ENCODE measurements at places on chromosomes 11 and 22. TPM values are rescaled to one million over a fixed set of nuclear protein-coding genes. Genes with fewer than 3 reads are reported as not detected.

- no peak for DNase-seq
Measured at GRCh38 chr11:86416494-86416893, 41.8 kb downstream of the CCDC81 start.

Gene CEP126
- total RNA-seq, result 0.48 TPM

GRCh38 chr11:78653294-78653909 lies 78.7 kb upstream of the NARS2 start:
- no peak for DNase-seq

DNA sequence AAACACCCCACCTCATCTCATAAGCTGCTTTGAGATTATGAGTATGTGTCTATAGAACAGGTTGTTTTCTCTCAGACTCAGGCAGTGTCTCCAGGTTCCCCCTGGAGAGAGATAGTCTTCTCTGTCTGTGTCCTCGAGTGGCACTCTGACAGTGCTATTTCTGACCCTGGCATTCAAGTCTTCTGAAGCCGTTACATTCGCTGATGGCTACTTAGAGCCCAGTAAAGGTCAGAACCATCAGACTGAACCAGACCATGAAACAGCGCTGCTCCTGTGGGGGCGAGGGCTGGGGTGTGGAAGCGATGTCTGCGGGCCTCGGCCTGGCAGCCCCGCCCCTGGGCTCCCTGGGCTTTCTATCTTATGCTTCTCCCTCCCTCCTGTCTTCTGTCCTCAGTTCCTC lies 23.5 kb downstream of the SHISA8 start:
- DNase-seq, result peak; percentile 34

DNA sequence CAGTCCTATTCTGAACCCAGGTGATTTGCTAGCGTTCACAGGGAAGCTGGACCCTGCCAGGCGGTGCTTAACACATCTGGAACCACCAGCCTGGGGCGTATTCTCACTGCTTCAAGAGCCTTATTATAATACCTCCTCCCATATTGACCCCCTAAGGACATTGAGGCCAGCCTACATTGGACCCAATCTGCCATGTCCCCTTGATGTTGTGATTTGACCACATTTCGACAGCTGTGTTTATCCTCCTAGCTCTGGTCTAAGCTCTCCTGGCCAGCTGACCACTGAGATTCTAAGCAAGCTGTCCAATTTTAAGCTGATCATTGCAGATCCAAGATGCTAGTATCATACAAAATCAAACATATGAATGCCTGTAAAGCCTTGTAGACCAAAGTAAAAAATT lies 148.1 kb upstream of the BLID start:
- DNase-seq, result no peak

- DNase-seq, result no peak
Measured at GRCh38 chr11:61860054-61860903, 31.1 kb downstream of the FADS3 start.

Gene PDE3B
- 6.6 TPM for total RNA-seq

GRCh38 chr22:50698546-50698945 lies 25.9 kb downstream of the SHANK3 start:
- peak; percentile 65 for DNase-seq

Gene ZNF214
- total RNA-seq, result 1.6 TPM

- no peak for DNase-seq
Measured at GRCh38 chr11:34749666-34750659, 129.1 kb downstream of the EHF start.

- no peak for DNase-seq
Measured at GRCh38 chr11:35663408-35663702, 780 bp downstream of the TRIM44 start.

DNA sequence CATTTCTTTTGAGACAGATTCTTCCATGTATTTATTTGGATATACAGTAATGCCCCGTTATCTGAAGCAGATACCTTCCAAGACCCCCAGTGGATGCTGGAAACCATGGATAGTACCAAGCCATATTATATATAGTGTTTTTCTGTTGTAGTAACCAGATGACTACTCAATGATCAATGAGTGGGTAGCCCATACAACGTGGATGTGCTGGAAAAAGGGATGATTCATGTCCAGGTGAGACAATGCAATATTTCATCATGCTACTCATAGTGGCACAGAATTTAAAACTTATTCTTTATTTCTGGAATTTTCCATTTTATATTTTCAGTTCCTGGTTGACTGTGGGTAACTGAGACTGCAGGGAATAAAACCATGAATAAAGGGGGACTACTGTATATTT lies 427.5 kb downstream of the METTL15 start:
- no peak for DNase-seq

DNA sequence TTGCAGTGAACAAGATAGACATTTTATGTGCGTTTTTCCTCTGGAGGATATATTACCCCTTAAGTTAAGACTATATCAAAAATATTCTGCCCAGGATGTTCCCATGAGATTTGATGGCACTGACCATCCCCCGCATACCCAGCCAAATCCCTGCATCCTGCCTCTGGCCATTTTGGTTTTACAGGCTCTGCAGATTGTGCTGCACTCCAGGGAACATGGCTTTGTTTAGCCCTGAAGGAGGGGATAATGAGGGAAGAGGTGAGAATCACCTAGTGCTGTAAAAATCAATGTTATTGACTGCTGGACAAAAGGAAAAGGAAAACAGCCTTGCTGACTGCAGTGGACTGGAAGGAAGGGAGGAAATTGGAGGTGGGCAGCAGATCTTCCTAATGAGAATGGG lies 717.4 kb downstream of the DLG2 start:
- DNase-seq, result no peak

DNA sequence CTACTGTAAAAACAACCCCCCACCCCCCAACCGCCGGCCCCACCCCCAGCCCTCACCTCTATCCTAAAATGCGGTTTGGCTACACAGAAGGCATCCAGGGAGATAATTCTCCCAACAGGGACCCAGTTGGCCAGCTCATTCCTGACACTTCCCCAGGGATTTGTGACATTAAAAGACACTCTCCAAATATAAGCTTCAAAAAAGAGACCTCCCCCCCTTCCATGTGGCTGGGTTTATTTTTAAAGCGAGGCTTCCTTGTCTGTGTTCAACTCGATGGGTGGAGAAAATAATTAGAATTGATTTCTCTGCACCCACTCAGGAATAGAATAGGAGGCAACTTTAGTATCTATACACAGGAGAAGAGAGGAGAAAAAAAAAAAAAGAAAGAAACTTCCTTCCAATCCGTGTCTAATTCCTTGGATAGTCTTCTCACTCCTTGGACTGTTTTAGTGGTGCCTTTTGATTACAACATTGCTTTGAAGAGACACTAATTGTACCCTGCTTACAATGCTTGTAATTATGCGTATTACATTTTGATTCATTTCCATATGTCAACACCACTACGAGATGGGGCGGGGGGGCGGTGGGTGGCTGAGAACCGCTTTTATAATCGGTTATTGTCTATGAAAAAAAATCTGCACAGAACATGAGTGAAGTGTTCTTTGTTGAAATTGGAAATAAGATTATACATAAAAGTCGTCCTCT lies 500.4 kb downstream of the MIAT start:
- DNase-seq, result no peak

- no peak for DNase-seq
Measured at GRCh38 chr11:84687433-84687832, 939.7 kb downstream of the DLG2 start.

DNA sequence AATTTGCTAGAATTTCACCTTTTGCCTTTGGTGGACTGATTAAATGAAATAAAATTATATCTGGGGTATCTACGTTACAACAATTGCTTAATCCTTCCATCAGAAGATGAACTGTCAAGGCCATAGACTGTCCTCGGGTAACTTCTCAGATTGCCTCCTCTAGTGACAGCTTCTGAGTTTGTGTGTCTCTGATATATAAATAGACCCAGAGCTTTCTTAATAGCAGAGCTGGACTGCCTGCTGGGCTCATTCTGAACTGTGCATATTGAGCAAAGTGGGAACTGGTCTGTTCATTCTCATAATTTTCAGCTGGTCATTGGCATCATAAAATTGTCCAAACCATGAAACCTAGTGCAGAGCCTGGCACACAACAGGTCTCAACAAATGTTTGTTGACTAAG lies 99.1 kb upstream of the GRAMD1B start:
- DNase-seq, result no peak

DNA sequence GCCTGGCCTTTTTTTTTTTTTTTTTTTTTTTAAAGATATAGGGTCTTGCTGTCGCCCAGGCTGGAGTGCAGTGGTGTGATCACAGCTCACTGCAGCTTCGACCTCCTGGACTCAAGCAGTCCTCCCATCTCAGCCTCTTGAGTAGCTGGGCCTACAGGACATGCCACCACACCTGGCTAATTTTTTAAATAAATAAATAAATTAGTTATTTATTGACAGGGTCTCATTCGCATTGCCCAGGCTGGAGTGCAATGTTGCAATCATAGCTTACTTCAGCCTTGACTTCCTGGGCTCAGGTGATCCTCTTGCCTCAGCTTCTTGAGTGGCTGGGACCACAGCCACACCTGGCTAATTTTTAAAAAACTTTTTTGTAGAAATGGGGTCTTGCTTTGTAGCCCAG lies 10.5 kb downstream of the AP2A2 start:
- DNase-seq, result no peak

Gene KRTAP5-10
- not detected for total RNA-seq

Gene CD3D
- total RNA-seq, result 1.5 TPM

GRCh38 chr11:122977470-122978298 lies 4.0 kb downstream of the BSX start:
- DNase-seq, result peak; percentile 88

GRCh38 chr11:120929664-120930154 lies 94.2 kb upstream of the TBCEL start:
- peak; percentile 92 for DNase-seq

Gene TRIM48
- not detected for total RNA-seq

Gene IFTAP
- total RNA-seq, result 26.8 TPM

DNA sequence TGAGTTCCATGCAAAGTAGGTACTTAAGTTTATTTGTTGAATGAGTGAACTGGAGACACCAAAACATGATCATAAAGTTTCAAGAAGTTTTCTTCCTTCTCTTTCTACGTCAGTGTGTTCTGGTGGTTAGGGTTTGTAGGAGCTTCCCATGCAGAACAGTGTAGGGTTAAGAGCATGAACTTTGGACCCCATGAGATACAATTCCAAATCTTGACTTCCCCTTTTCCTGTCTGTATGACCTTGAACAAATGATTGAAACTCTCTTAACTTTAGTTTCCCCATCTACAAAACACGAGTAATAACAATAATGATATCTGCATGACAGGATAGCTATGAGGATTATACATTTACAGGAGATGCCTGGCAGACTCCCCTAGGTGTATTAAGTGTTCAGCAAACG lies 41.0 kb upstream of the TENM4 start:
- DNase-seq, result no peak

DNA sequence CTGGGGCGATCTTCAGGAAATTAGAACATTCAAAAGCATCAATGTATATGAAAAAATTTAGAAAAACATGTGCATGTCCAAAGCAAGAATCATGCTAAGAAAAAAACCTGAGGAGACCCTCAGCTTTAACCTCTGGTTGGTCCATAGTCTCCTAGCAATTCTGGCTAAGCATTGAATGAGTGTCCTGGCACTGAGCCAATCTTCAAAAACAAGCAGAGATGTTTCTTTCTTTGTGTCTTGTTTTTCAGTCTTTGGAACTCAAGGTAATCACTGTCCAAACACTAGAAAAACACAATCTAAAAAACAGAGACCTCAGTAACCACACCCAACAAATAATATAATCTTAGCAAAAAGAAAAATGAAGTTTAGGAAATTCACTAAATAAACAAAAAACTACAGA lies 205.4 kb upstream of the CARD18 start:
- no peak for DNase-seq

- no peak for DNase-seq
Measured at GRCh38 chr11:73230931-73231330, 12.8 kb downstream of the P2RY2 start.

GRCh38 chr11:108970221-108970991 lies 305.5 kb downstream of the DDX10 start:
- no peak for DNase-seq

GRCh38 chr11:58639103-58639502 lies 16.6 kb downstream of the CNTF start:
- DNase-seq, result no peak

DNA sequence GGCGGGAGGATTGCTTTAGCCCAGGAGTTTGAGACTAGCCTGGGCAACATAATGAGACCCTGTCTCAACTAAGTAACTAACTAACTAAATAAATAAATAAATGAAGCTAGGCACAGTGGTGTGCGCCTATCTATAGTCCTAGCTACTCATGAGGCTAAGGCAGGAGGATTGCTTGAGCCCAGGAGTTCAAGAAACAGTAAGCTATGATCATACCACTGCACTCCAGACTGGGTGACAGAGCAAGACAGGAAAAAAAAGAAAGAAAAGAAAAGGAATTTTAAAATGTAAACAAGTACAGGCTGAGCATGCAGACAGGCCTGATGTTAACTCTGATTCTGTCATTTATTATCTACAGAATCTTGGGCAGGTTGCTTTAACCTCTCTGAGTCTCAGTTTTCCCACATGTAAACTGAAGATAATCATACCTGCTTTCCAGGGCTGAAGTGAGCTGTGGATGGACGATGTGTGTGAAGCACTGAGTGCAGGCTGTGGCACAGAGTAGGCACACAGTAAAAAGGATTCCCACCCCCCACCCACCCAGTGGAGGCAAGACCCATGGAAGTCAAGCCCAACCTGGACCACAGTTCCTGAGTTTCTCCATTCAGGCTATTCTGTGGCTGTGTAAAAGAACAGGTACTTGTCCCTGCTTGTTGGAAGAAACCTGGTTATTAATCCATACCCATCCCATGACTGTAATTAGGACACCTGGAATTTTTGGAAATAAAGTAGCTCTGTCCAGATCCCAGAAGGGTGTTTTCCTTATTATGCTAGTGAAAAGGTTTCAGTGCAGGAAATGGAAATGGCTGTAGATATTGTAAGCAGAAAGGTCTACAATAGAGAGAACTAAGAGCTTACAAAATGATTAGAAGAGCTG lies 18.7 kb upstream of the SCUBE2 start:
- no peak for DNase-seq

DNA sequence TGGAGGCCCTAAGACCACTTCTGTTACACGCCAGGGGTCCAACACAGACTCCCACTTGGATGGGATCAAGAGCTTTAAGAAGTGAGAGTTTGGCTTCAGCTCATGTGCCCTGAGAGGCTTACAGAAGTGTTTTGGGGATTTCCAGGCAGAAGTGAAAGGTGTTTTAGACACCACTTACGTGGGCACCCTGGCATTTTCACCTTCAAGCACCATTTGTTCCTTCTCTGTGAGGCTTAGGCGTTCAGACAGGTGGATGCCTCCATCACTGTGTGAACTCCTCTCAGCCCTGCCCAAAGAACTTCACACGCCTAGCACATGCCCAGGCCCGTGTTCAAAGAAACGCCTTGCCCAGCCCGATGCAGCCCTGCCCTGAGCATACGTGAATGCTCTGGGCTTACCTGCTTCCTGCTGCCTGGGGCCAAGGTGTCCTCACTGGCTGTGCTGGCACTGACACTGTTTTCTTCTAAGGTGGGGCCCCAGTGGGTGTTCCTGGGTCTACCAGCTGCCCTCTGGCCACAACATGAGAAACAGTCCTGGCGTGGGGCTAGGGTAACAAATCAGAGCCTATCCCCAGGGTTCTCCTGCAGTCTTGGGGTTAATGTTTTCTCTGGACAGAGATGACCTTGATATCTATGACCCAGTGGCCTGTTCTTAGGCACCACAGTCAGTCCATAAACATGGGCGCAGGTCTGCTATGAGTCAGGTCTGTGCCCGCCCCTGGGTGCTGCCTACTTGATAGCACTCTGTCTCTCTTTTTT lies 34.0 kb downstream of the AMPD3 start:
- DNase-seq, result no peak
